Progenitor cell of endocrine pancreas (in vitro differentiated cells): ENCODE measurements at places on chromosomes 16 and 17. TPM values are rescaled to one million over a fixed set of nuclear protein-coding genes. Genes with fewer than 3 reads are reported as not detected.
A peak's percentile ranks its signal among the peaks of the same experiment; 100 is the strongest.

DNA sequence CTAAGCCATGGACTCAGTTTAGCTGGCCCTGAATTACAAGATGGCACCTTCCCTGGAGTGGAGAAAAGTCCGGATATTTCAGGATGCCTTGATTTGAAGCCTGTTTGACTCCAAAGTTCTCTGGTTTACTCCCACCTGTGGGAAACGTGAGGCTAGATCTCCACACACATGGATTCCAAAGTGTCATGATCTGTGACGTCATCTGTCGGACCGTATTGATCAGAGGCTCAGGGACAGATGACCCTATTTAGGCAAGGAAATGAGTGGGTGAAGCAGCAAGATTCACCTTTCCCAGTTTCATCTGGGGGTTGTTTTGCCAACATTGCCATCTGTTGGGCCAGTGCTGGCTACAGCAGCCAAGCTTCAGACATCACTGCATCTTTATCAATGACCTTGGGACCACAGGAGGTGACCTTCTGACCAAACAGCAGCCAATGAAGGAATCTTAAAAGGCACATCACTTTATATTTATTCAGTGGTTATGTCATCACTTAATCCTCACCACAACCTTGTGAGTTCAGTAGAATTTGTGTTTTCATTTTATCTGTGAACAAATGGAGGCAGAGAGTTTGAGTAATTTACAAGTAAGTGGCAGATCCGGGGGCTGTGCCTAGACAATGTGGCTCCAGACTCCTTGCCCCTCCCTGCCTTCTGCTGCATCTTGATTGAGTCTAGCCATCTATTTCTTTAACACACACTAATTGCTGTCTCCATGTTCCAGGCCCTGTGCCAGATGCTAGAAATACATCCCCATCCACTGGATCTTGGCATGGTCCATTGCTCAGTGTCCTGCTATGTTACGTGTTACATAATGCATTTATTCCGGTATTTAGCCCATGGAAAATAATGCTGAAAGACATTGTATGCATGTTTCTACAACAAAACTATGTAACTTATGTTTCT, 1.5 kb upstream of the CDH13 start:
- DNase-seq = no peak

DNA sequence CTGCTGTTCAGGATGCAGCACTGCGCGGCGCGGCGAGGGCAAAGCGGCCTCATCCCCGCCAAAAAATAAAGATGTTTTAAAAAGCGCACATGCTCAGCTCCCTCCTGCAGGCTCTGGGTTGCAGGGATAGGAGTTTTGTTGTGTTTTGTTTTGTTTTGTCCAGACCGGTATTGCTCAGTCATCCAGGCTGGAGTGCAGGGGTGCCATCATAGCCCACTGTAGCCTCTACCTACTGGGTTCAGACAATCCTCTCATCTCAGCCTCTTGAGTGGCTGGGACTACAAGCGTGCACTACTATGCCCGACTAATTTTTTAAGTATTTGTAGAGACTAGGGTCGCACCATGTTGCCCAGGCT, 636 bp downstream of the WWOX start:
- no peak for DNase-seq

DNA sequence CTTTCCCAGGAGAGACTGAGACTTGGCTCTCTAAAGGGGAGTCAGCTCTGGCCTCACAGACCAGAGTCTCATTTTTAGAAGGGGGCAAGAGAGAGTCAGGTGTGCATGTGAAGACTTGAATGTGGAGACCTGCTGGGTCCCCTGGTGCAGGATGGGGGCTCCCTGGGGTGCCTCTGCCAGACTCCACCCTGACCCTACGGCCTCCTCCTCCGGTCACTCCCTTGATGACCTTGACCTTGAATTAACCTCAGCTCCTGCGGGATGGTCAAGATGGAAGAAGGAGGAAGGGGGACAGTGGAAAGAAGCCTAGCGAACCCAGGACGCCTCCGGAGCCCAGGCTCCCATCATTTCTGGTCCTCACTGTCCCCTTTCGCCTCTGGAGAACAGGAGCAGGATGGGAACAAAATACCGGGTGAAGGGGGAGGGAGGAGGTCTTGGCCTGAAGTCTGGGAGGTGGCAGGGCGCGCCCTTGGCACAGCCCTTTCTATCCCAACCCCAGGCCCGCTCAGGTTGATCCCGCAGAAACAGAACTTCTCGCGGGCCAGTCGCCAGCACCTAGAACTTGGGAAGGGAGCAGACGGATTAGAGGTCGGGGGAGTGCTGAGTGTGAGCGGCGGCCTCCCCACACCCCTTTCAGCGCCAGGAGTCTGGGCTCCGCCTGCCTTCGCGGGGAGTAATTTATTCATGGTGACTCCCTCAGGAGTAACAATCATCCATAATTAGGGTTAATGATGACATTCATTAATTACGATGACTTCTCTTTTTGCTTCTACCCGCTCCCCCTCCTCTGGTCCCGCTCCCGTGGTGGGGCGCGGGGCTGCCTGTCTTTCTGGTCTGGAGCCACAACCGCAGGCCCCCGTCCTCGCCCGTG, 1.6 kb downstream of the STAC2 start:
- no peak for DNase-seq

- DNase-seq = peak; percentile 81
Measured at GRCh38 chr17:50482516-50482915, 3.9 kb downstream of the RSAD1 start.

DNA sequence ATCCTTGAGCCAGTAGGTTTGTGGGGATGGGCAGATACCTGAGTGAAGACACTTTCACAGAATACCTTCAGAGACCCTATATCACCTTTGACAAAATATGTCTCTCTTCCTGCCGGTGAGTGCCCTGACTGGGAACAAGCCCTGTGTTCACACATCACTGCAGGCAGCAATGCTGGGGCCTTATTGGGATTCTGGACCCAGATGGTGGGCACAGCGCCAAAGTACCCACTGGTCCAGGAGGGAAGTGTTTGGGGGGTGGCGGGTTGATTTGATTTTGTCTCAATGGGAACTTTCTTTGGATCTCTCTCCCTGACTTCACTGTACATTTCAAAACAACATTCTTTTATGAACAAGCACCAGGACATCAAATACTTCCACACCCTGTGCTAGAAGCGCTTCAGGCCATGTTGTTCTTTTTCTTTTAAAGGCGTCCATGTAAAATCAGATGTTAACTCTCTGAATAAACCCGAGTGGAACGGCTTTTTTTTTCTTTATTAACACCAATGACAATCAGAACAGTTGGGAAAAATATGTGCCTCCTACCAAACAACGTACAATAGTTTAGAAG, 62.4 kb upstream of the AKTIP start:
- DNase-seq = no peak

DNA sequence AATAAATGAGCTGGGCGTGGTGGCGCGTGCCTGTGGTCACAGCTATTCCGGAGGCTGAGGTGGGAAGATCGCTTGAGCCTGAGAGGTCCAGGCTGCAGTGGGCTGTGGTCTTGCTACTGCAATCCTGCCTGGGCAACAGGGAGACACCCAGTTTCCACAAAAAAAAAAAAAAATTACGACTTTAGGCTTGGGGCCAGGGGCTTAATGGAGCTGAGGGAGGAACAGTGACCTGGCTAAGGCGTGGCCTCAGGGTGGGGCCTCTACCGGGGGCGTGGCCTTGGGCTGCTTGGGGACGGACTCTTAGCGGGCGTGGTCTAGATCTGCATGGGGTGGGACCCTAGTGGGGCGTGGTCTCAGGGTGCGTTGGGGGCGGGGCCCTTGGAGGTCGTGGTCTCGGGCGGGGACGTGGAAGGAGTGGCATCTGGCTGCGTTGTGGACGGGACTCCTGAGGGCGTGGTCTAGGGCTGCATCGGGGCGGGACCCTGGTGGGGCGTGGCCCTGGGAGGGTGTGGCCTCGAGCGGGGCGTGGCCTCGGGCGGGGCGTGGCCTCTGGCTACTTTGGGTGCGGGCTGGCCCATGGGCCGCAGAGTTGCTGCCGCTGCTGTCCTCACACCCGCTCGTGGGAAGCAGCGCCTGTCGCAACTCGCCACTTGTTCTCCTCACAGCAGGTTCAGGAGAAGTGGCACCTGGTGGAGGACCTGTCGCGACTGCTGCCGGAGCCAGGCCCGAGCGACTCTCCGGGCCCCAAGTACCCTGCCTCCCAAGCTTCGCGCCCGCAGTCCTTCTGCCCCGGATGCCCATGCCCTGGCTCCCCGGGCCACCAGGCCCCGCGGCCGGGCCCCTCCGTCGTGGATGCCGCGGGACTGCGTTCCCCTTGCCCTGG, 5.8 kb upstream of the C17orf99 start:
- peak; percentile 36 for DNase-seq

- no peak for DNase-seq
Measured at GRCh38 chr16:14371778-14372431, 258.2 kb downstream of the PARN start.

DNA sequence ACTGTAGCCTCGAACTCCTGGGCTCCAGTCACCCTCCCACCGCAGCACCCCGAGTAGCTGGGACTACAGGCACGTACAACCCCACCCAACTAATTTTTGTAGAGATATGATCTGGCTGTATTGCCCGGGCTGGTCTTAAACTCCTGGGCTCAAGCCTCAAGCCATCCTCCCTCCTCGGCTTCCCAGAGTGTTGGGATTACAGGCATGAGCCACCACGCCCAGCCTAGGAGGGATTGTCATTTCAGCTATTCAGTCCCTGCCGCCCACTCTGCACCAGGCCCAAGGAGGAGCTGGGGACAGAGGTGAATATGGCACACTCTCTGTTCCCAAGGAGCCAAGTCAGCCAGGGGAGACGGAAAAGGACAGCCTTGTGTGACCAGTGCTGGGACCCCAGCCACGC, 256.2 kb downstream of the PARN start:
- DNase-seq = no peak

GRCh38 chr17:16122697-16123434, 92.5 kb downstream of the NCOR1 start:
- DNase-seq = no peak

DNA sequence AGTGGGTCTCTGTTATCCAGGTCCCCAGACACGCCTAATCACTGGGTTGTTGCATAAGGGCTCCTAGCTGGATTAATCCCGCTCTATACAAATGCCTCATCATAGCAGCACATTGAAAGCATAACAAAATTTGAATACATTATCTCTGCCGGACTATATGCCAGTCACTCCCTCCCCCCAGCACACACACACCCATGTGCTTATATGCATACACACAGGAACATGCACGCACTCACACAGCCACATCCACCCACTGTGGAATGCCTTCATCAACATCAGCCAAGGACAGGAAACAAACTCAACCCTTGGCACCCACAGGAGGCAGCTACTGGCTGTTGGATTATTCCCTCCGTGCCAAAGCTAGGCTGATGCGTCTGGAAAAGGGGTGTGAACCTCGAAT, 3.5 kb upstream of the CDH13 start:
- DNase-seq = no peak

DNA sequence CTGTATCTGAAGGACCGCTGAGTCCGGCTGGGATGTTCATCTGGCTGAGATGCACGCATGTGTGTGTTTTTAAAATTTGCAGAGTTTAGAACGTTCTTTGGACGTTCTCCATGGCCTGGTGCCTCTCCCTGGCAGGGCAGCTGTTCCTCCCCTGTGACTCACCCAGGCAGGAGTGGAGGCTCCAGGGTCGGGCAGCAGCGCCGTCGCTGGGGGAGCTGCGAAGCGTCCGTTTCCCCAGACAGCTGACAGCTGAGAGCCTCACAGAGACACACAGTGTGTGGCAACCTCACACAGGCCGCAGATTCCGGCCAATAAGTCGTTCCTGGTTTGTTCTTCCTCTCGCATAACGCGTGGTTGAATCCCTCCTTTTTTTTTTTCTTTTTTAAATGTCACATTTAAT, 80.6 kb downstream of the OR1D5 start:
- no peak for DNase-seq

GRCh38 chr17:7111784-7112509, 2.7 kb downstream of the ASGR2 start:
- DNase-seq = no peak

GRCh38 chr16:56294579-56294978, 103.3 kb downstream of the GNAO1 start:
- DNase-seq = no peak

DNA sequence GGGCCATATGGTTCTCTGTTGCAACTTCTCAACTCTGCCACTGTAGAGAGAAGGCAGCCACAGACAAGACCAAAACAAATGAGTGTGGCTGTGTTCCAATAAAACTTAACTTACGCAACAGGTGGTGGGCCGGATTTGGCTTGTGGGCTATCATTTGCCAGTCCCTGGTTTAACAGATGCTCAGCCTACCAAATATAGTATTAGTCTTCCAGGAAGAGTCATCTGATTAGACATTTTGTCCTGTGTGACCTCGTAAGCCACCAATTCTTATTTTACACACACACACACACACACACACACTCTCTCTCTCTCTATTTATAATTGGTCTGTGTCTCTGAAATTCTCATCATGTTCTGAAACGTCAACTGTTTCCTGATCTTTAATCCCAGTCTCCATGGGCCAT, 245.9 kb downstream of the XYLT1 start:
- no peak for DNase-seq

- no peak for DNase-seq
Measured at GRCh38 chr16:75458029-75458428, 6.5 kb downstream of the TMEM170A start.

PRPSAP2 gene
- total RNA-seq = 66.9 and 67.7 TPM in 2 replicates

ST6GALNAC1 gene
- 6.6 and 8.4 TPM in 2 replicates for total RNA-seq

ZNF75A gene
- total RNA-seq = 57.4 and 58.7 TPM in 2 replicates

PLEKHG4 gene
- 3.3 and 3.8 TPM in 2 replicates for total RNA-seq

DRC7 gene
- 5.6 and 6.8 TPM in 2 replicates for total RNA-seq

NPEPPS gene
- total RNA-seq = 179 and 200 TPM in 2 replicates

KRT33A gene
- not detected in 2 replicates for total RNA-seq

NDUFB10 gene
- total RNA-seq = 96.9 and 105 TPM in 2 replicates

UNC45B gene
- not detected in 2 replicates for total RNA-seq

C16orf54 gene
- total RNA-seq = 0.17 and 0.38 TPM in 2 replicates

FBF1 gene
- 24.8 and 29.9 TPM in 2 replicates for total RNA-seq

NRN1L gene
- not detected in 2 replicates for total RNA-seq

EPOP gene
- 8.2 and 10.0 TPM in 2 replicates for total RNA-seq

KRTAP2-3 gene
- not detected in 2 replicates for total RNA-seq

MT1F gene
- 6.3 and 7.2 TPM in 2 replicates for total RNA-seq

AIPL1 gene
- not detected in 2 replicates for total RNA-seq
